ENCODE measurements at places on chromosomes 6 and 20.

GRCh38 chr6:145904868-145905267 lies 59.3 kb downstream of the SHPRH start:
- no peak for DNase-seq

DNA sequence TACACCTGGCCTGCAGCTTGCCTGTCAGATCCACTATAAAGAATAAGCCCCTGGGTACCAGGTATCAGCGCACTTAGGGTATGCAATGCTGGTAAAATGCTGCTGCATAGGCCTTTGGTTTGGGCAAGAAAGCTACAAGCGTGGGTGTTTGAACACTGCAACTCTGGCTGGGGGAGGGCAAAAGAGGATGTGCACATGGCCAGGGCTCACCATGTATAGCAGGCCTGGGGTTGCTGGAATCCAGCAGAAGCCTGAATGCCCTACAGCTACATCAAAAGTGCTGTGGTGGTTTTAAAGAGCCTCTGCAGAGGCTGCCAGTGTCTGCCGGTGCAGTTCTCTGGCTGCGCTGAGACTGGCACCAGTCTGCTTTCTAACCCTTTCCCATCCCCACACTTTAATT lies 51.7 kb downstream of the UQCC1 start:
- no peak for DNase-seq

DNA sequence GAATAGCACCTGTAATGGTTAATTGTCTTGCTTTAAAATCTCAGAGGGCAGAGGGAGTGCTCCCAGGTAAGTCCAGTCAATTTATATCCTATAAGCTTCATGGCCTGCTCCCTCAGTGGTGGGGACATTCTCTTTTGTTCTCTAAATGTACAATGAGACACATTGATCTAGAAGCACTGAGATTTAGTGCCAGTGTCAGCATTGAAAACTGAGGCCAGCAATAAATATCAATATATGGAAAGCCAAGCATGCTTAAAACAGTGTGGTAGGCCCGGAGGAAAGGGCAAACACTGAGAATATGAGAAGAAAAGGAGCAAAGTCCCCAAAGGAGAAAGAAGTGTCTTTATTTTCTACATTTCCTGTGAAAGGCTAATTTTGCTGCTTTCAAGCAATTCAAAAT lies 68.4 kb upstream of the CCN2 start:
- DNase-seq: no peak

DNA sequence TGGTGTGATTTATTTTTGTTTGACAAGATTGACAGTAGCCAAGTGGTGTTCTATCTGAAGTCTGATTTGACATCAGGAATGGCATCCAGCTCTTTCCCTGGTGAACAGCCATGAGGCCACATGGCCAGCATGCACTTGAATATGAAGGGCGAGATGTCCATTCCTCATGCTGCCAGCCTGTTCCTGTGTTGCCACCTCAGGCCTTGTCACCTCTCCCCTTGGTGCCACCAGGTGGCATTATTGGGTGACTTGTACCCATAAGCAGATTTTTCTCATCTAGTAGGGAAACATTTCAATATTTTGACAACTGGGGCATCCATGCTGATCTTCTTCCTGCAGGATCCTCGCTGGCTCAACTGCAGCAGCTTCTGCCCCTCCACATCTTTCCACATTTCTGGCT lies 199.1 kb downstream of the ERMARD start:
- DNase-seq: no peak

GRCh38 chr20:46324960-46325703 lies 16.8 kb upstream of the CDH22 start:
- no peak for DNase-seq
